Amygdala (tissue), 56 donors: ENCODE measurements at places on chromosomes 1 and 21.

DNA sequence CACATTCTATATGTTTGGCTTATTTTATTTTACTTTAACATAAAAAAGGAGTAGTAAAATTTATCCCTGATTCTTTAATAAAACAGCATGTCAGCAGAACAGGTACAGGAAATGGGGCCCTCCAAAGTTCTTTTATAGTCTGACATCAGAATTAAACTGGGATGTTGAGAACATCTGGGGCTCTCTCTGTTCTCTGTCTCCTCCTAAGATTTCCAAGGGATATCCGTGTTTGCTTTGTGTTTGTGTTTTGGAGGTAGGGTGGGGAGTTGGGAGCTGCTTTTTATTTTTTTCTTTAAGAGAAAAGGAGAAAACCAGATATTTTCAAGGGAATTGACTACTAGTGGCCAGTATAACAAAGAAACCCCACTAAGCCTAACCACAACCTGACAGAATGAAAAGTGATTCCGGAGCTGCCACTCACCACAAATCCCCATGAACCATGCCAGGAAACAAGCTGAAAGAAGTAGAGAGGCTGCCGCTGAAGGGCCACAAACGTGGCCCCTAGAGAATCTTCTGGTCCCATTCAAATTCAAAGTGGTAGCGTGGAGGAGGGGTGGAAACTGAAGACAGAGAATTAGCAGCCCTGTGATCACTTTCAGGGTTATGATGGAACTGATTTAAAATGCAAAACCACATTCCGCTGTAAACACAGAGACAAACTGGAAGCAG is 369.6 kb upstream of the ADGRL2 start:
- DNase-seq: no peak

DNA sequence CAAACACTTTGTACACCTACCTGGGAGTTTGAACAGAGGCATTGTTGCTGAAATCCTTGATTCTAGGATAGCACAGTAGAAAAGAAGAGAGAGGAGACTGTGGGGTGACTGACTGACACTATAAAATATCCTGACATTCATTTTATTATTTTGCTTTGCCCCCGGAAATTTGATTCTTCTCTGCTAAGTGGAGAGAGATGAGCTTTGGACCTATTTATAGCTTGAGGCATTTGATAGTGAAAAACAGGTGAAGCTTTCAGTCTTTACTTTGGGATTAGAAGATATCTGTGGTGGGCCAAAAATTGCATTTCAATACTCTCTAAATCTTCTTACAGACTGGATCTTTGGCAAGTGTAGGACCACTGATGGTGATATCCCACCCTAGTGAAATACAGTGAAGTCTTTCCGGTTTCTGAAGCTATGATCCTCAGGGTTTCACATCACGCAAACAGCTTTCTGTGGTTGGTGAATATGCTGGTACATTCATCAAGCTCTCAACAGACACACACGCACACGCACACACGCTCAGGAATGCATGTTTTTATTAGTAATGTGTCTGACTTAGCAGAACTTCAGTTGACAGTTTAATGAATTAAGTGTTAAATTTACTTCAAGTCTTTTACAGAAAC is at the start of gene AMPD1:
TSS of gene AMPD1 (minus strand) at position 117 of the 629 bp plus-strand sequence. CDS start at position 42, 75 bp downstream.
- DNase-seq: no peak

DNA sequence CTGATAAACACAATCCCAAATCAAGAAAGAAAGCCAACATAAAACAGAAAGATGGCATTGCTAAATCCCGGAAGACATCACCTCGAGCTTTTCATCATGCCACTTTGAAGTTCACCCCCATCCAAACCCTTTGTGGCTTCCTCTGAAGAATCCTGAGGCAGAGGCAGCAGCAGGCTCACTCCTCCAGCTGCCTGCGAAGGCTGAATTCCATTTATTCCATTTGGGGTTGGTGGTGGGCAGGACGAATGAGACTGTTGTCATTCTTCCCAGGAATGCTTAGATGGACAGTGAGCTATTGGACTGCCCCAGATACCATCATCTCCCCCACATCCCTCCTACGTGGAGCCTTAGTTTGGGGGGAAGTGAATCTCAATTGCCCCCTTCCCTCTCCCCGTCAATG is 437.5 kb downstream of the SMYD3 start:
- no peak for DNase-seq

DNA sequence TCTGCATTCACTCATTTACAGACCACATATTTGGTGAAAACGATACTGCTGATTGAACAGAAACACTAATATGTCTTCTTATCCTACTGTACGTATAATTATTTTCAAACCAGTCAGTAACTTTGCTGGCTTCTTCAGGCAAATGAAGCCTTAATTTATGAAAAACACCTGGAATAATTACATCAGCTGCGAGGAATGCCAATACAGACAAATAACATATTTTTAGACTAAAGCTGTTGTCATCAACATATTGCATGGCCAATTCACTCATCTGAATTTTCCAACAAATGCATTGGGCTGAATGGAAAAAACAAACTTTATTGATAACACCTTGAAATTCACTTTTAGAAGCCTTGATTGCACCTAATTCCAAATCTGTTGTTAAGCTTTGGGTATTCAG is 165.9 kb downstream of the HLX start:
- no peak for DNase-seq
